ENCODE measurements at places on chromosomes 3 and 15.
A peak's percentile ranks its signal among the peaks of the same experiment; 100 is the strongest.

- no peak for DNase-seq
Measured at GRCh38 chr3:36730966-36731365, 33.4 kb downstream of the DCLK3 start.

DNA sequence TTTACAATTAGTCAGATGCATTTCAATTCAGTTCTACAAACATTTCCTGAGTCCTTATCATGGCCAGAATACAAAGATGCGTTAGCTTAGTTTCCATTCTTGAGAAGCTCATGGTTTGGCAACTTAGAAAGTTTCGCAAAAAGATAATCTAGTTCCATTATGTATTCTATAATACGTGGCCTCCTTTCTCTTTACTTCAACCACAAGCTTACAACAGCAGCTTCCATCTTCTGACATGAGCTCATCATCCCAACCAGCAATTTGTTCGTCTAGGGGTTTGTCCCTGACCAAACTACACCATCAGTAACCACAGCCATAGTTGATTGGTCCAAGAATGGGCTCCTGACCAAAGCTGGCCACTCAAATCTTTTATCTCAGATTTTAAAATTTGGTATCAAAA is 267.6 kb upstream of the TBC1D5 start:
- no peak for DNase-seq

DNA sequence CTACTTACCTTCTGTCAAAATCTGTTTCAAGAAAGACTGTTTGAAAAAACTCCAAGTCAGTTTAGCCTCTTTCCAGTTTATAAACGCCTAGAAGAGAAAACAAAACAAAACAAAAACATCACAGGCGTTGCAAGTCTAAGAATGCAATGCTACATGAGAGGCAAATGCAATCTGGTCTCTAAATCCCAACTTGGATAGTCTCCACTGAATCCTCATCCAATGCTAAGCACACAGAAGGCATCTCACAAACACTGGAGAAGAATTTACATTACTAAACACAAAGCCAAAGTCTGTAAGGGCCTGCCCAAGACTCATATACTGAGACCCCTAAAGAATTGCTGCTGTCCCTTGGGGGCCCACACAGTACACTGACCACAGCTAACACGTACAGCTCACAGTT is 18.4 kb downstream of the RFT1 start:
- DNase-seq, result no peak

DNA sequence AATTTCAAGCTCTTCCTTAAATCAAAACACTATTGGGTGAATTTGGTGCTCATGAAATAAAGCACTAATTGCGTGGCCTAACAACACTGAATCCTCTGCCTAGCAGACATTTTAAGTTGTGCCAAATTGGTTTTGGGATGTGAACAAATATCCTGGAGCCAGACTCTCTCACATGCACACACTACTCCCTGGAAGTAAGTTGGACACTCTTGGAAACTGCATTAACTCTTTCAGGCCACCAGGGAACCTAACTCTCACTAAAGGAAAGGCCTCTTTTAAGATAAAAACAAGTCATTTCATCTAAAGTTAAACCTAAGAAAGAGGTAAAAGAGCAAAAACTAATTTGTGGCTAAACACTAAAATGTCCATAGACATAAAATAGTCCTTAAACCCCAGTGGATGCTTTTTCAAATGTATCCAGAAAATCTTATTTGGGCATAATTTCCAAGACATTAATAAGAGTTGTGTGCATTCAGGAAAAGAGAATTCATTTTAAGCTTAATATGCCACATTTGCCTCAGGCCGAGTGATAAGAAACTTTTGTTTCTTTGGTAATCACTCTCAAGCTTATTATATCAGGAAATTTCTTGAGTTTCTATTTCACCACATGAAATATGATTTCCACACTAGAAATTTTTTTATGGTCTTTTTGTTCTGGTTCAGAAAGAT is 61.8 kb downstream of the ZBTB20 start:
- DNase-seq, result no peak

GRCh38 chr3:56773986-56774385 is 27.8 kb downstream of the ARHGEF3 start:
- no peak for DNase-seq

- no peak for DNase-seq
Measured at GRCh38 chr3:171189394-171190080, 163.0 kb upstream of the SLC2A2 start.

- no peak for DNase-seq
Measured at GRCh38 chr3:69671082-69671952, 67.9 kb upstream of the MITF start.

GRCh38 chr3:171776839-171777583 is 33.3 kb downstream of the PLD1 start:
- DNase-seq, result no peak

DNA sequence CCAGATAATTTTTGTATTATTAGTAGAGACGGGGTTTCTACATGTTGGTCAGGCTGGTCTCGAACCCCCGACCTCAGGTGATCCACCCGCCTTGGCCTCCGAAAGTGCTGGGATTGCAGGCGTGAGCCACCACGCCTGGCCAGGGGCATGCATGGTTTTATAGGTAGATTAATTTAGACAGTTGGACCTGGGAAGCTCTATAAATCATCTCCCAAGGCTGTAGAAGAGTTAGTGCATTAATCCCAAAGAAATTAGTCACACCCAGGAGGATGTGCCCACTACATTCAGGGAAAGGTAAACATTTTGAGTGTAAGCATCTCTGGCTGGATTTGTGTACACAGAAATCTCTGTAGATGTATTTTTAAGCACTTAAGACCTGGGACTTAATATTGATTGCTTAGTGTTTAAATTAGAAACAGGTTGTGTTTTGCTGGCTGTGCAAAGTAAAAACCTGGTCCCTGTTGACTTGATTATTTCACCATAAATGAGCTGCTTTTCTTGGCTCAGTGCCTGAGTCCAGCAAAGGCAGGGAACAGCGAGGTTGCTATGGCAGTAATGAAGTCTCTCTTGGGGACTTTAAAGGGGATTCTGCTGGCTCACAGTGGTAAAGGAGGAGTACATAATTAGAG is 19.2 kb downstream of the EXOSC7 start:
- no peak for DNase-seq

DNA sequence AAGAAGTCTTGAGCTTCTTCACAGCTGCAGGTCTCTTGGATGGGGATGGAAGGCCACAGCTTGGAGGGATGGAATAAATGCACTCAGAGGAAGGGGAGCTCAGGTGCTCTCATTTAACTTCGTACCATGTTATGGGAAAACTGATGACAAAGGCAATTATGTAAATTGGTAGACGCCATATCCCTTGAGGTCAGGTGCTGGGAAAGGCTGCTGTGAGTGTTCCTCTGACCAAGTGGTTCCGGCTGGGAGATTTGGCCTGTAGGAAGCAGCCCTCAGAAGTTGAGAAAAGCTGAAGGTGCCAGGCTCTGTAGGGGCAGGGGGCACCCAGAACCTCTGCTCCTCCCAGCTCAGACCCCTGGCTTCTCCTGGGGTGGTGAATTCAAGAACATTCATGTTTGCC is 47.1 kb downstream of the FAH start:
- DNase-seq, result no peak

DNA sequence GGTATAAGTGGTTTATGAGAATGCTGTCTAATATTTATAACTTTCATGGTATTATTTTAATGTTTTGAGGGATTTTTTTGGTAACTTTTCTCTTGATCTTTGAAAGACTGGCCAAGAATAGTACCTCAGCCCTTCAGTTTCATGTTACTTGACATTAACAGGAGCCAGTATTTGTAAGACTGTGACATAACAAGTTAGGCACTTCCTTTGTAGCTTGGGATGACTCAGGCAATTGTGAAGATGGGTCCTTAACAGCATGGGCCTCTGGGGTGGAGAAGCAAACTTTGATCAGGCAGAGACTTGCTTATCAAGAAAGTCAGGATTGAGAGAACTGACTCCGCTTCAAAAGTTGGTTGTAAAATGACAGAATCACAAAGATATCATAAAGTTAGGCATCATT is 9.5 kb downstream of the LRRC49 start:
- no peak for DNase-seq

- DNase-seq, result no peak
Measured at GRCh38 chr3:120153294-120153693, 59.0 kb upstream of the GSK3B start.

DNA sequence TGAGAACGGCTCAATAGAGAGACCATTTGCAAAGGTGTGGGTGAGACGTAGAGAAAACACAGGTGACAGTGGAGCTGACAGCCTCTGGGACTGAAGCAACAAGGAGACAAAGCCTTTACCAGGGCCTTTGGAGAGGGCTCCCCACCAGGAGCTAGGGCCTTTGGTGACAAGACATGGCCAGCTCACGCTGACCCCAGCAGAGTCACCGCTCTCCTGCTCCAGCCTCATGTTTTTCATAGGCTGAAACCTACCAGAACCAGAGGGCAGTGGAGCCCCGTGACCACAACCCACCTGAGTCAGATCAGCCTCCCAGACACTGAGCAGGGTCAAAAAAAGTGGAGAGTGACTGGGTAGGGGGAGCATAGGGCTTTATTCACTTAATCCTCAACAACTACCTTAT is 214.7 kb downstream of the SHQ1 start:
- no peak for DNase-seq

DNA sequence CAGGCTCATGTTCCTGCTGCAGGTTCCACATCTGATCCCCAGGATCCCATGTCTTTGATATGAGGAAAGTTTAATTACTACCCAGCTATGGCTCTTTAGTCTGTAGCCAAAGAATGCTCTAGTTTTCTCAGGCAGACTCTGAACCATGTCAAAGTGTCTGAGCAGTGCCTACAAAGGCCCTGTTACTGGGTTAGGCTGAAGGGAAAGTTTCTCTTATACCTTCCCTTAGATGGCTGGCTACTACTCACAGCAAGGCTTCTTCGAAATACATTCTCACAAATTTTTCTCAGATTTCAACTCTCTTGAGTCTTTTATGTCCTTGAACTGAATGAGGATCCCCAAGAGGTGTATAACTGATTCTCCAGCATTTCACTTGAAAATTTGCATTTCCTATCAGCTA is 102.4 kb downstream of the NR1D2 start:
- DNase-seq, result no peak

- no peak for DNase-seq
Measured at GRCh38 chr15:28243399-28243798, 78.6 kb downstream of the HERC2 start.

DNA sequence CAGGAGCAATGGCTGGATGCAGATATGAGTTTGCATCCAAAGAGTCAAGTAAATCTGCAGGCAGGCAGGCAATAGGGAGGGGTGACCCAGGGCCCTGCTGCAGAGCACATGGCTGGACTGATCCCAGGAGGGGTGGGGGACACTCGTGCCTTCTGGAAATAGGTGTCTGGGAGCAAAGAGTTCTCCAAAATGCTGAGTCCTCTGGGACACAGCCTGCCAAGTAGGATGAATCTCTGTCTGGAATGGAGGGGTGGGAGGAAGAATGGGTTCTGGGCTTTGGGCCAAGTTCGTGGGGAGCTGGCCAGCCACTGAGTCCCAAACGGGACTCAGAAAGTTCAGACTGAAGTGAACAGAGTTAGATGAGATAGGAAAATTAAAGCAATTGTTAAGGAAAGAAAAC is 214.5 kb downstream of the MTHFS start:
- DNase-seq, result no peak

DNA sequence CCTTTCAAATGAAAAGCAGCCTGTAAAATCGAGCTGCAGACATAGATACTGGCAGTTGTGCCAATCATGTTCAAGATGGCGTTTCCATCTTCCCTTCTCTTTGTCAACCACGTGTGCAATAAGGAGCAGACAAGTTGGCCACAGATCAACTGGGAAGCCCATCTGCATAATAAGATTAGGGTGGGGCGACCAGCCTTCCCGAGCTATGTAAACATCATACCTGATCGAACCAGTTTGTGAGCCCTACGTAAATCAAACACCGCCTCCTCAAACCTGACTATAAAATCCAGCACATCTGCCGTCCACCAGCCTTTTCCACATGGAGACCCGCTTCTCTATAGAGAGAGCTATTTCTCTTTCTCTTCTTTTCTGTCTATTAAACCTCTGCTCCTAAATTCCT is 37.2 kb downstream of the TRIM42 start:
- DNase-seq, result no peak

DNA sequence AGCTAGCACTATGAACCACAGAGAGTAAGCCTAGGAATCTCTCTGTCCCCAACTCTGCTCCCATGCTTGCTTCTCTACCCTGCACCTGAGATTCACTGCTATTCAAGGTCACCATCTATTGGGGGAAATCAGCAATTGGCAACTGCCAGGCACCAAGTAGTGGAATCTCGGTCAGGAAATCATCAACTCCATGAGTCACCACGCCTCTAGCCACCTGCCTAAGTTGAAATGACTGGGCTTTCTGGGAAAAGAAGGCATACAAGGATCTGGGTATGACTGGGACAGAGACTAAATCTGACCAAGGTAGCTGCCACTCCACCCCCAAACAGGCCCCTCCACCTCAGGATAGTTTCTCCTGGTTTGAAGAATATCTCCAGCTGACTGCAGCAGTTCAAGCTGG is 464.1 kb upstream of the CBLB start:
- no peak for DNase-seq

- DNase-seq, result no peak
Measured at GRCh38 chr15:43249699-43250203, 17.0 kb downstream of the TGM5 start.

DNA sequence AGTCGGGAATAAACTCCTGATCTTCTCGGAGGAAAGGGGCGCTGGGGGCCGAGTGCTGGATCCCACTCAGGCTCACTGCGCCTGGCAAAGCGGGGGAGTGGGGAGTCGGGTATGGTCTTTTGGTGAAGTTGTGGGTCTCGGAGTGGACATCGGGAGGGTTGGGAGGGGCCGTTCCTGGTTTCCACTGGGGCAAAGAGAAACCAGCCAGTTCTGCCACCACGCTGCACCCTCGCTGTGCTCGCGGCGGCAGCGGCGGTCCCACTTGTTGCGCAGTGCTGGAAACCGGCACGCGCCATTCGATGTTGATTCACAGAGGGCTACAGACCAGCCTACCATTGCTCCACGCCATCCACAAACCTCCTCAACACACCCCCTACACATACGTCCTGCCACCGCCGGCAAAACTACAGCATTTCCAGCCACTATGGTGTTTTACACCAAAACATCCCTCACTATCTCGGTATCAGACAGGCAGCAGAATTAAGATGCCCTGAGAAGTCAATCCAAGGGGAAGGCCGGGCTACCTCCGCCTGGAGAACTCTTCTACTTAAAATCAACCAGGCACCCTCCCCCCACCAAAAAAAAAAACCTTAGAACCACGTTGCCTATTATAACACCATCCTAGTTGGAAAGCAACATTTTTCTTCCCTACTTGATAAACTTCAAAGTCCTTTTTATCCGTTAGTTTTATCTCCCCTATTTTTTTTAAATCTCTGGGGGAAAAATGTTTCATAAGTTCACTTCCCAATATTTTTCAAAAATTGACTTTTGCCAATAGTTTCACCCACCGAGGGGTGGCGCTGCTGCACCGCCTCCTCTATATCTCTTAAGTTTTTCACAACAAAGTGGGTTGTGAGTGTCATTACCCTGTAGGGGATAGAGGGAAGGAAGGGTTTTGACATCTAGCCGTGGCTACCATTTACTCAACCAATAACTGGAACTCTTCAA is 3.6 kb downstream of the BCL6 start:
- DNase-seq, result peak; percentile 54

- DNase-seq, result no peak
Measured at GRCh38 chr3:197561926-197562325, 6.2 kb upstream of the BDH1 start.

Data from stimulated activated CD8-positive, alpha-beta memory T cell treated with anti-CD3 and anti-CD28 coated beads, Interleukin-4, amount 100 ng/mL, for 4 hours (primary cell).